Forelimb muscle (tissue), 1 donor: ENCODE measurements at places on chromosomes 1 and 21. TPM values are rescaled to one million over a fixed set of nuclear protein-coding genes. Genes with fewer than 3 reads are reported as not detected.

- no peak for DNase-seq
These were observed 200.3 kb downstream of the PBX1 start for GRCh38 chr1:164759144-164759920.

Gene RBP7
- 3.2 TPM for polyA plus RNA-seq

Gene SPTA1
- 3.2 TPM for polyA plus RNA-seq

Gene PLA2G2C
- polyA plus RNA-seq: 0.05 TPM
